ENCODE measurements at places on chromosomes 6 and 20. TPM values are rescaled to one million over a fixed set of nuclear protein-coding genes. Genes with fewer than 3 reads are reported as not detected.

The MAP3K4 gene
- total RNA-seq, result 24.8 TPM

The SCRT2 gene
- total RNA-seq, result not detected

The CST3 gene
- 310 TPM for total RNA-seq

The CENPQ gene
- 8.5 TPM for total RNA-seq

The PDE10A gene
- 20.0 TPM for total RNA-seq

The TGIF2 gene
- total RNA-seq, result 3.8 TPM

The NFATC2 gene
- 0.26 TPM for total RNA-seq

The SLC17A2 gene
- not detected for total RNA-seq

The NRSN1 gene
- total RNA-seq, result not detected

The PRKN gene
- 4.2 TPM for total RNA-seq

The HLA-DRB1 gene
- total RNA-seq, result 0.13 TPM

The SLC22A3 gene
- total RNA-seq, result 0.92 TPM

The RBM24 gene
- total RNA-seq, result 1.5 TPM

The PPP1R3G gene
- total RNA-seq, result 1.2 TPM

The BCL2L1 gene
- 75.4 TPM for total RNA-seq

The C6orf132 gene
- 0.31 TPM for total RNA-seq

The GFRA4 gene
- total RNA-seq, result not detected

The E2F1 gene
- total RNA-seq, result 14.1 TPM

The LRFN2 gene
- not detected for total RNA-seq

The LAMA2 gene
- 109 TPM for total RNA-seq

The FOXF2 gene
- 0.26 TPM for total RNA-seq

The PNISR gene
- total RNA-seq, result 51.4 TPM

The TCP11 gene
- 0.13 TPM for total RNA-seq

The CST4 gene
- total RNA-seq, result 0.31 TPM

The OPN5 gene
- 1.1 TPM for total RNA-seq

The FAM229B gene
- total RNA-seq, result 45.7 TPM

The SULF2 gene
- 5.0 TPM for total RNA-seq

The CTAGE9 gene
- not detected for total RNA-seq

The PROCR gene
- 125 TPM for total RNA-seq

The MSH5 gene
- 5.3 TPM for total RNA-seq

The GABRR1 gene
- total RNA-seq, result not detected

The MDFI gene
- total RNA-seq, result 0.19 TPM

The AKAP12 gene
- 456 TPM for total RNA-seq

The REPS1 gene
- 25.0 TPM for total RNA-seq

The ADGRF5 gene
- total RNA-seq, result 1.1 TPM

The CGA gene
- total RNA-seq, result not detected

The IL17A gene
- total RNA-seq, result not detected

The FAM162B gene
- total RNA-seq, result 0.40 TPM

The HLA-DRB5 gene
- not detected for total RNA-seq

The KIF25 gene
- total RNA-seq, result not detected

The HNF4A gene
- not detected for total RNA-seq

The C6orf58 gene
- not detected for total RNA-seq

The NELFE gene
- total RNA-seq, result 119 TPM

Data from aortic smooth muscle cell (primary cell).